ENCODE measurements at places on chromosomes 13 and 19. TPM values are rescaled to one million over a fixed set of nuclear protein-coding genes. Genes with fewer than 3 reads are reported as not detected.

GNG7 gene
- 0.19 TPM for polyA plus RNA-seq

PSG3 gene
- 0.03 TPM for polyA plus RNA-seq

ZNF441 gene
- 2.4 TPM for polyA plus RNA-seq

IFNL1 gene
- polyA plus RNA-seq, result not detected

PTPRH gene
- polyA plus RNA-seq, result 1.7 TPM

TUBA3C gene
- polyA plus RNA-seq, result not detected
